Activated naive CD4-positive, alpha-beta T cell (primary cell): ENCODE measurements at places on chromosomes 2 and 18.

DNA sequence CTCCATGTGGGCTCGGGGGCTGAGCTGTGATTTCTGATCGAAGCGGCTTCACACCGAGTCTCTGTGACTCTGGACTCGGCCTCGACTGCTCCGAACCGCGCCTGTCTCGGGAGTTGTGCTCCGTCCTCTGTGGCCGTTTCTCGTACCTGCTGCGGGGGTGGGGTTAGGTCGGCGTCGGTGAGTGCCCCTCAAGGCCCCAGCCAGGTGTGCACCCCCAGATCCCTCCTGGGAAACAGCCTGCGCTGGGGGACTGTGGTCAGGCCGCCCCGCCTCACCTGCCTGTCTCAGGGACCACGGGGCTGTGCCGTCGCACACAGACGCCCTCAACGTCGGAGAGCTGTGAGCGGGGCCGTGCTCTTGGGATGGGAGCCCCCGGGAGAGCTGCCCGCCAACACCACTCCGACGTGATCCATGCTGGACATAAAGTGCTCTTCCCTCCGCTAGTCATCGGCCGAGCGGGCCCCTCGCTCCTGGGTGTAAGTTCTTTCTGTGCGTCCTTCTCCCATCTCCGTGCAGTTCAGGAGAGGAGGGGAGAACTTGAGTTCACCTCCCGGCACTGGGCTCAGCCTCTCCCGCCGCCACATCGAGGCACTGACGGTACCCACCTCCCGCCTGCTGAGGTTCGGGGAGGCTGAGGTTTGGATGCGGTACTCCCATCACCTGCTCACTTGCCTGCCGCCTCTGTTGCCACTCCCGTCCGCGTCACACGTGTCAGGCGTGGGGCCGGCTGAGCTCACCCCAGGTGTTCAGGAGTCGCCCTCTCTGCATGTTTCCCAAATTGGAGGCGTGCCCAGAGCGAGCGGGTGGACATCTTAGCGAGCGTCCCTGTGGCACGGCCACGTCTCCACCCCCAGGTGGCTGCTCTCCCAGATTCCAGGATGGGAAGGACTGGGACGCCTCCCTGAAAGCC is 55.7 kb downstream of the CTDP1 start:
- DNase-seq, result no peak

- DNase-seq, result no peak
Observed at GRCh38 chr2:3872451-3872850, 169.1 kb downstream of the DCDC2C start.

GRCh38 chr2:18009891-18010290 is 131.4 kb downstream of the KCNS3 start:
- DNase-seq, result no peak

GRCh38 chr2:138652378-138652777 is 127.8 kb downstream of the NXPH2 start:
- no peak for DNase-seq

GRCh38 chr2:106596844-106597243 is 109.7 kb downstream of the CD8B2 start:
- no peak for DNase-seq

DNA sequence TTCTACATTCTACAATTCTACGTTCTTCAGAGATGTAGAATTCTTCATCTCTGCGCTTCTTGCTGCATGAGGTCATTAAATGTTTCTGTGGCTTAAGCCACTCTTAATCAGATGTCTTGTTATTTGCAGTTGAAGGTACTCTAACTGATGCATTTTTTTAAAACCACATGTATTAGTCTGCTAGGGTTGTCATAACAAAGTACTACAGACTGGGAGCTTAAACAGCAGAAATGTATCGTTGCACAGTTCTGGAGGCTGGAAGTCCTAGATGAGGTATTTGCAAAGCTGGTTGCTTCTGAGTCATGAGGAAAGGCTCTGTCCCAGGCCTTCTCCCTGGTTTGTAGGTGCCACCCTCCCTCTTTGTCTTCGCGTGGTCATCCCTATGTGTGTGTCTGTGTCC is 176.3 kb upstream of the GLI2 start:
- DNase-seq, result no peak

- DNase-seq, result no peak
Observed at GRCh38 chr18:7521226-7521856, 45.8 kb upstream of the PTPRM start.

- no peak for DNase-seq
Observed at GRCh38 chr2:2847209-2847676, 516.2 kb upstream of the MYT1L start.
